ENCODE measurements at places on chromosomes 5 and 9.

GRCh38 chr5:104347119-104347708 is 784.6 kb upstream of the NUDT12 start:
- DNase-seq, result no peak

GRCh38 chr5:150209099-150209635 is 19.3 kb downstream of the SLC6A7 start:
- DNase-seq, result no peak

DNA sequence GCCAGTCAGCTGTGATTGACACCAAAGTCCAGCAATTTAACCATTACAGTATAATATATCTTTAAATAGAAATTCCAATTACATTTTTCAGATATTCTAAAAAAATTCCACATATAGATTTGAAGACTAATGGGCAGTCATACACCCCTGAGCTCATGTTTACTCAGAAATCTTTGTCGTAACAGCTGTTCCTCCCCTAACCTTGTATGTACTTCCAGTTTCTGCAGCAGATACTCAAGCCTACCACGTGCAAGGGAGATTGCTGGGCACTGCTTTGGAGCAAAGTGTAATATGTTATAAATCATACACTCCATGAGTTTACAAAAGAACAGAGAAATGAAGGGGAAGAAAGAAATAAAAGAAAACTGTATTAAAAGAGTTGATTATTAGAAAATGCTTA is 241.2 kb downstream of the TRIM32 start:
- no peak for DNase-seq

- no peak for DNase-seq
Measured at GRCh38 chr5:107655831-107656230, 14.9 kb downstream of the EFNA5 start.

DNA sequence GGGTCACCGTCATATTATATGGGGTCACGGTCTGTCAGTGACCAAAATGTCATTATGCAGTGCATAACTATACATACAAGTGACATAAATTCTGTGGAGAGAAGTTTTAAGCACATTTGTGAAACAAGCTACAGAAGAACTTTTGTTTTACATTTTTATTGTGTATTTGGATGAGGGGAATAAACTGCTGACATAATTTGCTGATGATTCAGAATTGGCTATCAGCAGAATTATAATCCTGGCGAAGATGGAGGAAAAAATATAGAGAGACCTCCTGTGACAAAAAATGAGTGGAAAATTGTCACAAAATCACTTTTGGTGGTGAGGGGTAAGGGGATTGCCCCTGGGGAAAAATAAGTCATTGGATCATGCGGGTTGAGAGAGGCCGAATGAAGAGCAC is 116.3 kb upstream of the ANKRD55 start:
- DNase-seq, result no peak

DNA sequence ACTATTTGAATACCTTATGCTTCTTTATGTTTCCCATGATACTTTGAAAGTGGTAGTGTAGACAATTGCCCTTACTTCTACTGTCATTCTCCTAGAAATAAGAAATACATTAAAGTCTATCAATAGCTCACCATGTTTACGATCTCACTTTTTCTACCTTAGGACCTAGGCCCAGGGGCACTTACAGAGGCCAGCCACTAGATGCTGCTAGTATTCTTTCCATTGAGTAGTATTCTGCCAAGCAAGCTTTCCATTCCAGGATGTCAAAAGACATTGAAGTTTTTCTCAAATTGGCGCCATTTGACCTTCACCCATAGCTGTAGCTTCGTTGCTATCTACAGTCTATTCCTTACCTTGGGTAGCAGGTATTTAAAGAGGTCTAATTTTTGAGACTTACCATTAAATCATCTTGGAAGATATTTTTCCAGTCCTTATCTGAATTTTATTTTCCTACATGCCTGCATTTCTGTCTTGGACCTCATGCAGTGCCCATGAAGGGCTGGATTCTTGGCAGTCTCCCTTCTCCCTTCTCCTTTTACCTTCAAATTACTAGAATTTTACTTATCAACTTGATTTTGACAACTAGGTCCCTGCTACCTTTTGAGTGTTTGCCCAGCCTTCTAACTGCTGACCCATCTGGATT is 246.0 kb upstream of the NUDT12 start:
- no peak for DNase-seq

DNA sequence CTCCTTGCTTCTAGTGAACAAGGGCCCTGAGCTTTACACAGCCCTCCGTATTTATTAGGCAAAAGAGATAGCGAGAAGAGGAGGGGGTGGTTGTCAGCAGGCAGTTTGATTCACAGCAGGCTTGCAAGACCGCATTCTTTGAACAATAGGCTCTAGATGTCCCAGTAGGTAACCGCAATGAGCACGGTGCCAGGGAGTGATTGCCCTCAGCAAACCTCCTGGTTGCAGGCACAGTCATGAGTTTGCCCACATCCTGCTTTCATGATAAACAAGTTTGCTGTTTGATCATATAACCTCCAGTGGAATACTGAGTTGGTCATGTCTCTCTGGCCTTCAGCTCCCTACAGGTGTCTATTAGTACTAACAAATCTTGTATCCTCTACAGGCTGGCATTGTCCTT is 66.1 kb downstream of the CACNA1B start:
- no peak for DNase-seq

DNA sequence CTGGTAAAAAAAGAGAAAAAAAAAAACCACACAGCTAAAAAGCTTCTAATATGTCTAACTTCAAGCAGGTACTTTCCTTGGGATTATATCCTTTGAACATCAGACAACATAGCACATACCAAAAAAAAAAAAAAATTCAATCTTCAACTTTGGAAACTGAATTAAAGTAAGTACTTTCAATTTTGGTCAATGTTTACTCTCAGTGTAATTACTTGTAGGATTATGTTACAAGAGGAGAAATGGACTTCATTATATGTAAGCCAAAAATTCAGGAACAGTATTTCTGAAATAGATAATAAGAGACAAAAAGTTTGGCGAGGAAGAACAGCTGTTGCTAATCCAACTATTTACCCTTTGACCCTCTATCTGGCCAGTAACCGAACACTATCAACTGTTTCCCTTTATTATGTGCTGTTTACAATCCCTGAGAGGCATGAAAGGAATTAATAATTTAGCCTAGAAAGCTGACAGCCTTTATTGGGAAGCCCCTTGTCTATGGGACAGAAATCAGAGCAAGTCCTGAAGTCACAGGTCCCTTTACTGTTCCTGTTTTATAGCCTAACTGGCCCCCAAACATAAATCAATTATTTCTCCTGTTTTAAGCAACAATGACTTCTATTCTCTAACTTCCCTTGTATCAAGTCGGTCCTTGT is 46.6 kb downstream of the NR6A1 start:
- DNase-seq, result no peak

GRCh38 chr9:97280755-97281330 is 26.6 kb upstream of the CCDC180 start:
- no peak for DNase-seq

DNA sequence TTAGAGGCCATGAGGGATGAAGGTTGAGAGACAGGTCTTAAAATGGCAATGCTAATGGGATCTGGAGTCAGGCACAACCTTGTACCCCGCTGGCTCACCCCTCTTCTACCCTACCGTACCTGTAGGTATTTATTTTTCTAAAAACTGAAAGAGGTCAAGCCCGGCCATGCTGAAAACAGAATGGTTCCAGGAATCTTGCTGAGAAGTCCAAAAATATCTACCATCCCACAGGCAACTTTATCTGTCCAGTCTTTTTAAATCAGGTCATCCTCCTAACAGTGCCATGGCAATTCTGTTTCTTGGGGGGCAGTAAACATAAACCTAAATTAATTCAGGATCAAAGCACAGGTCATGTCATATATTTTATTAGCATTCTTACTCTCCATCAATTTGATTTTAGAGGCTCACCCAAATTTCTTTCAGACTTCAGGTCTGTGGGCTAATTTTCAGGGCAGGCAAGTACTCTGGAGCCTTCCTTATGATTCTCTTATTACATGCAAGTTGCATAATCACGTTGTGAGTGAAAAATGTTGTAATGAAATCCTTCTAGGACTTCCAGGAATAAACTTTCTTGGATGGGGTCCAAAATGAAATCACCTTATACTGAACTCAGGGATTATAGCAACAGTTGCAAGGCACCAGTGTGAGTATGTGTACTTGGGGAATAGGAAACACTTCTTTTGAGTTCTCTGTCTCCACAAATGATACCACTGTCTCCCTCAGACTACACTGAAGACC is 102.7 kb upstream of the NREP start:
- no peak for DNase-seq

DNA sequence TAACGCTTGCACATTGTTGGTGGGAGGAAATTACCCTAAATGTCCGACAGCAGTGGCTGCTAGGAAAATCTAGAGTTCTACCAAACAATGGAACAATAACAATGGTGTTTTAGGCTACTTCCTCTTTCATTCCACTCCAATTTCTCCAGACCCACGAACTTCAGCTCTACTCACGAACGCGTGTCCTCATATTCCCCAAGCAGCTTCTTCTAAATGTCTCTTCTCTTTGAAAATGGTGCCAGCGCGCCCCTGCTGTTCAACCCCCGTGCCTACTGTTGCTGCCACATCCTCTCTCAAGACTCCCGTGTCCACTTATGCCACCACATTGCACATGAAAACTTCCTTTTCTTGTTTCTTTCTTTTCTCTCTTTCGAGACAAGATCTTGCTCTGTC is 25.6 kb downstream of the OR2V2 start:
- DNase-seq, result no peak

DNA sequence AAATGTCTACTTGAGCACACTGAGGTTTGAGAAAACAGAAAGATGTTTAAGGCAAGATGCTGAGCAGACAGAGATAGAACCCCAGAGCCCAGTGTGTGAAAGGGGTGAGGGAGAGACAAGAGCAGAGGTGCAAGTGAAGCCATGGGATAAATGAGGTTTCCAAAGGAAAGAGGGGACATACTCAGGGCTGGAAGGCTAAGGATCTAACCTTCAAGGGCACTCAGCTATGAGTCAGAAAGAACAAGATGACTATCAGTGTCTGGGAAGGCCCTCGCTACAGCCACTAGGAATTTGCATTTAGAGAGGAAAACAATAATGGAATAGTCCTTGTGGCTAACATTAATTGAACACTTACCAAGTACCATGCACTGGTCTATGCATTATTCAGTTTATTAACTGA is 113.7 kb downstream of the HTR4 start:
- DNase-seq, result no peak

- DNase-seq, result no peak
Measured at GRCh38 chr5:145478651-145479050, 356.5 kb downstream of the PRELID2 start.

- no peak for DNase-seq
Measured at GRCh38 chr5:124459984-124460383, 286.5 kb downstream of the ZNF608 start.

DNA sequence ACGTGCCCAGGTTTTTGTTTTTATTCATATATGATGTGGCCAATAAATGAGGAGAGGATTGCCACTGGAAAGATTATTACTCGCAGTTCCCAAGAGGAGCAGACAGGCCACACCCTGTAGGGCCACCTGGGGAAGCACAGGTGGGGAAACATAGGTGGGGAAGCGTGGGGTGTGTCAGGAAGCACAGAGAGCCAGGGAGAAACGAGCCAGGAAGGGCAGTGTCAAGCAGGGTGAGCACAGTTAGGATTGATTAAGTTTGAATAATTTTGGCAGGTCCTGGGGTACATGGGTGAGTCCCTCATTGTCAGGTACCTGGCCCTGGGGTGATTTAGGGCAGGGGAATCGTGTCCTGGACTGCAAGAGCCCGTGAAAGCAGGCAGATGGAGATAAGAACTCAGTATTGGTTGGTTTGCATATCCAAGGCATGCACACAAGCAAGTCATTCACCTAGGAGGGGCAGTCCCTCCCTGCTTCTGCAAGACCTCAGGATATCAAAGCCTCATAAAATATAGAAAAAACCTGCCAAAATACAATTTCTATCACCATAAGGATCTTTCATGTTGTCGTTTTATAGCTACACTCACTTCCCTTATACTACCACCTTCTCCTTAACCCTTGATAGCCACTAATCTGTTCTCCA is 22.4 kb downstream of the MVB12B start:
- no peak for DNase-seq

DNA sequence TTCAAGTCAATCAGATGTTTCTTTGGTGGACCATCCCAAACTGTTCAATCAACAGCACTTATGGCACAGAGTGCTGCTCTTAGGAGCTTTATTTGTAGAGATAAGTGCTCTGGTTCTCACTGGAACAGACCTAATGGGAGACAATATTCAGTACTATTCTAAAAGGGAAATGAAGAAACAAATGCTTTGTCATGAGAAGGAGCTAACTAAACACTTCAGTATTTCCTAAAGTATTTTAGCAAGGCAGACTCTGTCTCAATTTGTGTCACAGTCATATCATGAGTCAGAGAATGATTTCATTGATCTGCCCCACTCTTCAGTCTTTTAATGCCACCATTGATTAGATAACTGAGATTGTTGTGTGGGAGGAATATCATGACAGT is 175.3 kb downstream of the SLF1 start:
- no peak for DNase-seq

DNA sequence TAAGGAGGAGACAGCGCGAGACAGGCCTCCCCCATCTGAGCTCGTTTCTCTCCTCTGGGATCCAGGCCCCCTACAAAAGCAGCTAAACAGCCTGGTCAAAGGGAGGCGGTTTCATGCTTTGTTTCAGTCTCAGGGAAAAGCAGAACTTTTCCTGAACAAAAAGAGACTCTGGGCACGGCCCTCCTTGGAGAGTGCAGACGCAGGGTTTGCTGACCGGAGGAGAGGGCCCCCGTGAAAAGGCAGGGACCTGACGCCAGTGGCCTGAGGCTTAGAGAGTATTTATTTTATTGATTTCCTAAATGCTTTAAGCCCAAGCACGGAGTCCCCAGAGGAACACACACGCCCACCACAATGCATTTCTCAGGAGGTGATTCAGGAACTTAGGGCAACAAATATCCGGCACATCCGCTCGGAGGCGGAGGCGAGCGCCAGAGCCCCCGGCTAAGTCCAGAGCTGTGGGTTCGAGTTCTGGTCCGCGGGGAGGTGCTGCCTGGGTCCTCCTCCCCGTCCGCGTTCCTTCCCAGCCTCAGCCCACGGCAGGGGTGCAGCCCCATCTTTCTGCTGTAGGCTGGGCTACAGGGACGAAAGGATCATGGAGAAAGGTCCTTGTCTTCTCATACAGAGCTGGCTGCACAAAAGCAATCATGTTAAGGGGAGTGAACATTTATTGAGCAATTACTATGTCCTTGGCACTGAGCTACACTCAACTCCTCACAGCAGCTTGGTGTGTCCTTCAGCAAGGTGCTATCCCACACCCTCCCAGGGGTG is 40.0 kb downstream of the PTGES start:
- no peak for DNase-seq

- no peak for DNase-seq
Measured at GRCh38 chr5:64149268-64149667, 16.4 kb upstream of the RNF180 start.

DNA sequence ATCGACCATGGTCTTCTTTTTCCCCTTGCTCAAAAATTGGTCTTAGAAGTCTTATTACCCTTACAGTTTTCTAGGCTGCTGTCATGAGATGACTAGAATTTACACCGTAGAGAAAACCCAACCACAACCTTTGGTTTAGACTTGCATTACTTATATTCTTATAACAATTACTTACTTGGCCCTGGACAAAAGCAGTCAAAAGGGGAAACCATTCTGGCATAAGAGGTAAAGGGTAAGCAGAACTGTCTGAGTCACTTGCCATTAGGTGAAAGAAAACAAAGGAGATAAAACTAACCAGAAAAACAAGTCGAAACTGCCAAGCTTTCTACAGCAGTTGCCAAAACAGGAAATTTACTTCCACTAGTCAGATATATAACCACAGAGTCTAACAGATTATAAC is 17.9 kb downstream of the TMEM245 start:
- DNase-seq, result no peak

Measured in activated naive CD4-positive, alpha-beta T cell treated with Interleukin-2 at 50 U/mL for 16 hours (primary cell).